ENCODE measurements at places on chromosomes 6 and 20.

- DNase-seq = no peak
Measured at GRCh38 chr20:4946986-4947385, 54.3 kb downstream of the SLC23A2 start.

DNA sequence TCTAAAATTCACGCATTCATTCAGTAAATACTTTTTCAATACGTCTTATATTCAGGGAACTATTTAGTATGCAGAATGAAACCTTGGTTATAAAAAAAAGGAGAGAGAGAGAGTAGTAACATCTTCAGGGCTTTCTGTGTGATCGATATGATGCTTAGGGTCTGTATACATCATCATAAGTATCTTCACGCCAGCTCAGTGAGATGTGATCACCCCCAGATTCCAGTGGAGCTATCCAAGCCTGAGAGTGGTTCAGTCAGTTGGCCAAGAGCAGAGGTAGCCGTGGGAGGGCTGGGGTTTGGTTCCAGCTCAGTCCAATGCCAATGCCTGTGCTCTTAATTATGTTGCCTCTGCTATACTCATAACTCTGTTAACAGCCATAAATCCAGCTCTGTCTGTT is 8.6 kb downstream of the CD83 start:
- no peak for DNase-seq

DNA sequence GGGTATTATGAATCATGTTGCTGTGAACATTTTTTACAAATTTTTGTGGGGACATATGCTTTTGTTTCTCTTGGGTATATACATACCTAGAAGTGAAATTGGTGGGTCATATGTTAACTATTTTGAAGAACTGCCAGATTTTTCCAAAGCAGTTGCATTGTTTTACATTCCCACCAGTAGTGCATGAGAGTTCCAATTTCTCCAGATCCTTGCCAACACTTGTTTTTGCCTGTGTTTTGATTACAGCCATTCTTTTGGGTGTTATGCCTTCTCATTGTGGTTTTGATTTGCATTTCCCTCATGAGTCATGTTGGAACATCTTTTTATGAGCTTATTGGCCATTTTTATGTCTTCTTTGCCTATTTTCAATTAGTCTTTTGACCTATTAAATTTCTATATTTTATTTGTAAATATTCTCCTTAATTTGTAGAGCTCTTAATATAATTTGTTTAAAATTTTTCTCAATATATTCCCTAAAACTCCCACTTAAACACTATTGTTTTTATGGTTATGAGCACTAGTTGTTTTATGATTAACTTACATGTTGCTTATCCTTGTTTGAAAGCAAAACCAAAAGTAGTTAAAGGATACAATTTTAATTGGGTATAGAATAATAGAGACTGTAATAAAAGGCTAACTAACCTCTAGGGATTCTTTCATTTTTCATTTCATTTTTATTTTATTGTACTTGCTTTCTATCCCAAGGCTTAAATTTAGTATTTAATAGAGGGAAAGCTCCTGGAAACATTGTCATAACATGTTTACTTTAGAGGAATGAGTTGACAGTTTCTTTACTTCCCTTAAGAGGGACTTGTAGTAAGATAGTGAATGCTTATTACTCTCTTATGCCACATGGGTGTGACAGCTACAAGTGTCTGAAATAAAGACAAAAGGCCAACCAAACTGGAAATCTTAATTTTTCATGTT is 5.5 kb downstream of the UBR2 start:
- DNase-seq = no peak

GRCh38 chr6:137415127-137415833 is 78.9 kb downstream of the OLIG3 start:
- DNase-seq = peak; percentile 54

GRCh38 chr20:36144336-36144735 is 10.2 kb upstream of the EPB41L1 start:
- DNase-seq = no peak

DNA sequence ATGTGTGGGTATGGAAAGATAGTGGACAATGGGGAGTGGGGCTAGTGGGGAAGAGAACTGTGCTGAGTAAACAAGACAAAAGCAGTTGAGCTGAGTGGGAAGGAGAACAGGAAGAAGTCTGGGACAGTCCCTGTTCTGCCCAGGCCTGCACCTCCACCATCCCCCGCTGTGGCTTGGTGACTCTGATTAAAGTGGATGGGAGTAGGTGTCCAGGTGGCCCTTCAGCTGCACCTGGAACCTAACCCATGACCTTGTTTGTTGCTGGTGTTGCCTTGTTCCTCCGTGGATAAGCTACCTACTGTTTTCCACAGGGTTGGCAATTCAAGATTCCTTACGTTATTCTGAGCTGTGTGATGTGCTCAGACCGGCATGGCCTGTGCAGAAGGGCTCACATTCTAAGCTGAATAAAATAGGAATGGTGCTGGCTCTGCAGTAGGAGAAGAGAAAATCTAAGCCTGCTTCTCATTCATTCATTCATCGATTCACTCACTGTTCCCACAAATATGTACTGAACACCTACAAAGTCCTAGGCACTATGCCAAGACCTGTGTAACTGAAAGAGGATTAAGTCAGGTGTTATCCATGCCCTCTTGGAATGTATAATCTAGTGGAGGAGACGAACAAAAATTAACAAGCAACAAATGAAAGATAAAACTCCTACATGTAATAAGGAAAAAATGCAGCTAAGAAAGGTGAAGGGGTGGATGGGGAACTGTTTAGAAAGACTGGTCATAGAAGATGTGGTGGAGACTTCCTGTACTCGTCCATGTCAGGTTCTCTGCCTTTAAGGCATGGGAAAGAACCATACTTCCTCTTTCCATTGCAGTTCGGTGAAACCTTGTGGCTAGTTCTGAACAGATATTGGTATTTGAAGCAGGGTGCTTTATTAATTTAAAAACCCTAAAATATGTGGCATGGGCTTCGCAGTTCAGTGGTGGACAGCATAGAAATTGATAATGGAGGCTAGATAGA is 10.1 kb upstream of the CALHM6 start:
- no peak for DNase-seq

GRCh38 chr6:1872649-1873131 is 263.0 kb downstream of the FOXC1 start:
- DNase-seq = no peak

GRCh38 chr6:110044096-110044495 is 66.0 kb downstream of the GPR6 start:
- DNase-seq = no peak

DNA sequence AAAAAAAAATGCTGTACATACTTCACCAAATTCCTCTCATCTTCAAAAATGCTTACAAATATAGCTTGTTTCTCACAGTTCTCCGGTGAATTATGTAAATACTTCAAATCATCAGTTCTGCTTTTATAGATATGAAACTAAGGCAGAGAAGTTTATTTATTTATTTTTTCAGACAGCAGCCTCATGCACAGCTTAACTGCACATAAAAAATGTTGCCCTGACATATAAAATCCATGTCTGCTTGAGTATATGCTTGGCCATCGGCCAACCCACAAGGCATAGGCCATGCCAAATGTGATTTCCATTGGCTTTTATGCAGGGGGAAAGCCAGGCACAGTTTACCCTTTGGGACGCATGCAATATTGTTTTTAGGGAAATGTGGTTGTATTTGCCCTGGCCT is 57.3 kb upstream of the PHACTR2 start:
- DNase-seq = no peak

DNA sequence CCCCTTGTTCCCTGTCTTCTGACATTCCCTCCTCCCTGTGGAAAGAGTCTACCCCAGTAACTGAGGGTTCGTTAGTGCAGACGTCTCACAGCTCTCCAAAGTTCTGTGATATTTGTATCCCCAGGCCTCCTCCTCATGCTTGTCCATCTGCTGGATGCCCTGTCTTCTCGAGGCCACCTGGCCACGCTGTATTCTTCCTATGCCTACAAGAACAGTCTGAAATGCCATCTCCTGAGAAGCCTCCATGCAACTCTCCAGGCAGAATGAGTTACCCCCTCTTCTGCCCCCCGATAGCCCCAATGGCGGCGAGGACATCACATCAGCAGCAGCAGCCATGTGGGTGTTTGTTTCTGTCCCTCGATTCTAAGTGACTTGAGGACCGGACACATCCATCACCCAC is 9.3 kb downstream of the ULBP2 start:
- DNase-seq = no peak

DNA sequence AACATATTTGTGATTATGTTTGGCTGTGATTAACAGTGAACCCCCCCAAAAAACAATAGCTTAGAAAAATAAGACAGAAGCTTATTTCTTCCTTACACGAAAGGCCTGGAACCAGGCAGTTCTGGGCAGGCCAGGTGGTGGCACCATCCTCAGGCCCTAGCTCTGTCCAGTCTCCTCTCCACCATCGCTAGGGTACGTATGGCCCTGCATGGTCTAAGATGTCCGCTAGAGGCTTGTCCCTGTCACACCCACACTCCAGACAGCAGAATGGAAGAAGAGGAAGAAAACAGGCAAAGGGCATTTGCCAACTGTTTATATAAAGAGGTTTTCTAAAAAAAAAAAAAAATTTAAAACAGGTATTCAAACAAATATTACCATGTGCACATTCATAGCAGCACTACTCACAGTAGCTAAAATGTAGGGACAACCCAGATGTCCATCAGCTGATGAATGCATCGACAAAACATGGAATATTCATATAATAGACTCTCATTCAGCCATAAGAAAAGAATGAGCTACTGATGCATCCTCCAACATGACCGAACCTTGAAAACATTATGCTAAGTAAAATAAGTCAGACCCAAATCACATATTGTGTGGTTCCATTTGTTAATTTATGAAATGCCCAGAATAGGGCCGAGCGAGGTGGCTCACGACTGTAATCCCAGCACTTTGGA is 6.7 kb downstream of the TGM3 start:
- DNase-seq = no peak

- DNase-seq = no peak
Measured at GRCh38 chr20:37764333-37764935, 70.6 kb downstream of the CTNNBL1 start.

DNA sequence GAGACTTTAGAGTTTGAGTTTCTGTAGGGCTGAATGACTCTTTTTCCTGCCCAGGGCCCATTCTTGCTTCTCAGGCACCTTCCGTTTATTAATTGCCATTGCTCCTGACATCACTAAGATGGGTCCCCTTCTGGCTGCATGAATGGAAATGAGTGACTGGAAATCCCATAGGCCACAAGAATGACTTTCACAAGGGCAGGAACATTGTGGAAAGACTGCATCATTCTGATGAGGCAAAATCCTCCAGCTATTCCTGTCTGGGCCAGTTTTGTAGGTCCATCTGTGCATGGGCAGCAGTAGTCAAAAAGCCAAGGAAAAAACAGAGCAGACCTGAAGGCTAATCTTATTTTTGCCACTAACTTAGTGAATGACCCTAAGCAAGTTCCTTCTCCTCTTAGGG is 19.3 kb downstream of the TMEM74B start:
- no peak for DNase-seq

GRCh38 chr20:33252460-33252859 is 16.7 kb downstream of the BPIFA1 start:
- DNase-seq = no peak

DNA sequence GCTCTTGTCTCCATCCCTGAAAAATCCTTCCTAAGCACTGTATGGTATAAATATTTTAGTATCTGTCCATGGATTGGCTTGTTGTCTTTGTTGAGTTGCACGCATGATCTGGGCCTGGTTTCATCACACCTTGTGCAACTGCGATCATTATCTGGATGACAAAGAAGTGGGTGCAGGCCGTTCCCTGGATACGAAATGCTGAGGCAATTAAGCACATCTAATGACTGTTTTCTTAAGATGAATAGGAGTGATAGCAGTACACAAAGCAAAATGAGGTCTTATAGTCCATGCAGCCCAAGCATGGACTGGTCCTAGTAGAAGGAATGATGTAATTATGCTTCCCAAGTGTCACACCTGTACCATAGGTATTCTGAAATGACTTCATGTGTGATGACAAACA is 47.8 kb downstream of the SLC35D3 start:
- DNase-seq = no peak

- no peak for DNase-seq
Measured at GRCh38 chr6:53048431-53049195, 16.6 kb upstream of the FBXO9 start.

- no peak for DNase-seq
Measured at GRCh38 chr6:150549007-150549406, 50.7 kb upstream of the PLEKHG1 start.

DNA sequence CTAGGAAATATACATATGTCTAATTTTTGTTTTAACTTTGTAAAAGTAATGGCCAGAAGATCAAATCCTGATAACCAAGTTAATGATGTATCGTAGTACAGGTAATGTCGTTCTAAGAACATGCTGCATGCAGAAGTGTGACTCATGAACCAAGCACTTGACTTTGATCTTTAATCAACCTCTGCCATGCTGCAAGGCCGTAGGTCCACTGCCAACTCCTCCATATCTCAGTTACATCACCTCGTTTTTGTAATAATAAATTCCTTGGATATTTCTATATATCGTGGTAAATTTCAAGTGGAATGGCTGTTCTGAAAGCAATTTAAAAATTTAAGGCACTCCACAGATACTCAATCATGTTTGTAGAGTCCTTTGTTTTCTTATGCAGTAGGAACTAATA is 771.7 kb downstream of the EPHA7 start:
- no peak for DNase-seq

GRCh38 chr6:45548657-45549515 is 171.2 kb upstream of the SUPT3H start:
- DNase-seq = no peak

- peak; percentile 56 for DNase-seq
Measured at GRCh38 chr20:62642666-62643520, 590 bp downstream of the SLCO4A1 start.

- no peak for DNase-seq
Measured at GRCh38 chr6:2630359-2630758, 120.4 kb downstream of the MYLK4 start.

GRCh38 chr6:86192123-86192522 is 549.4 kb upstream of the SYNCRIP start:
- DNase-seq = no peak

- DNase-seq = no peak
Measured at GRCh38 chr6:167673946-167674345, 152.8 kb upstream of the AFDN start.

GRCh38 chr20:61052776-61053442 is 199.2 kb upstream of the CDH4 start:
- no peak for DNase-seq

DNA sequence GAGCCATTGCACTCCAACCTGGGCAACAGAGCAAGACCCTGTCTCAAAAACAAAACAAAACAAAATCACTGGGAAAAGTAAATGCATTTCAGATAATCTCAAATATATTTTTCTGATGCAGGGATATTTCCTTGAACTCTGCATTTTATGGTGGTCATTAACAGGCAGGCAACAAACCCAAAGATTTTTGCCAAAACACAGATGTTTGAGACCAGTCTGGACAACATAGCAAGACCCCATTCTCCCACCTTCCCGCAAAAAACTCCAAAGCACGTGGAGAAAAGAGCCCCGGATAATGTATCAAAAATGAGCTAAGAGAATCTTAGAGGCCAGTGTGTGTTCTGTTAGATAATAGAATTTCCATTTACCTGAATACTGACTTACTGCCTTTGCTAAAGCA is 44.3 kb downstream of the SLC9A8 start:
- DNase-seq = no peak

GRCh38 chr20:46344488-46345162 is 36.3 kb upstream of the CDH22 start:
- no peak for DNase-seq
